ENCODE measurements at places on chromosomes 5 and 9.

GRCh38 chr5:142506756-142507155, 179.1 kb downstream of the FGF1 start:
- DNase-seq: peak; percentile 40

DNA sequence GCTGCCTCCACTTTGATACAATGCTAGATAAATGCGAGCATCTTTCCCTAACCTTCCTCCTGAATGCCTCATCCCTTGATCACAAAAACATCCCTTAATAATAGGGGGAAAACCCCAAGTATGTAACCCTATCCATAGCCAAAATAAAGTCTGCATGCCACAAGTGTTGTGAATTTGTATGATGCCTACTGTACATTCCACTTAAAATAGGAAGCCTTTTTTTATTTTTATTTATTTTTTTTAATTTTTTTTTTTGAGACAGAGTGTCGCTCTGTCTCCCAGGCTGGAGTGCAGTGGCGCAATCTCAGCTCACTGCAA, 207.0 kb downstream of the AOPEP start:
- DNase-seq: no peak

DNA sequence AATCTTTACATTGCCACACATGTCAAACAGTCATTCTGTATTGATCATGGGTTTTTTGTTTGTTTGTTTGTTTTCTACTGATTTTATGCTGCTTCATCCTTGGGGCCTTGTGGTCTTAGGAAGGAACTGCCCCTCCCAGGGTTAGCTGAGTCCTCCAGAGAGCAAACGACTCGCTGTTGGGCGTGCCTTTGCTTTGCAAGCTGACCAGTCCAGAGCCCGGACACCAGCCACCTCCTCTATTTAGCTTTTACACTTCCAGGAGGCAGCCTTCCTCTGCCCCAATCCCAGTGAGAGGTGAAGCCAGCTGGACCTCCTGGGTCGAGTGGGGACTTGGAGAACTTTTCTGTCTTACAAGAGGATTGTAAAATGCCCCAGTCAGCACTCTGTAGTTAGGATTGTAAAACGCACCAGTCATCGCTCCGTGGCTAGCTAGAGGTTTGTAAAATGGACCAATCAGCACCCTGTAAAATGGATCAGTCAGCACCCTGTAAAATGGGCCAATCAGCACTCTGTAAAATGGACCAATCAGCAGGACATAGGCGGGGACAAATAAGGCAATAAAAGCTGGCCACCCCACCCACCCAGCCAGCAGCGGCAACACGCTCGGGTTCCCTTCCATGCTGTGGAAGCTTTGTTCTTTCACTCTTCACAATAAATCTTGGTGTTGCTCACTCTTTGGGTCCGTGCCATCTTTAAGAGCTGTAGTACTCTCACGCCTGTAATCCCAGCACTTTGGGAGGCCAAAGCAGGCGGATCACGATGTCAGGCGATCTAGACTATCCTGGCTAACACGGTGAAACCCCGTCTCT, 154.4 kb downstream of the ERCC6L2 start:
- no peak for DNase-seq

DNA sequence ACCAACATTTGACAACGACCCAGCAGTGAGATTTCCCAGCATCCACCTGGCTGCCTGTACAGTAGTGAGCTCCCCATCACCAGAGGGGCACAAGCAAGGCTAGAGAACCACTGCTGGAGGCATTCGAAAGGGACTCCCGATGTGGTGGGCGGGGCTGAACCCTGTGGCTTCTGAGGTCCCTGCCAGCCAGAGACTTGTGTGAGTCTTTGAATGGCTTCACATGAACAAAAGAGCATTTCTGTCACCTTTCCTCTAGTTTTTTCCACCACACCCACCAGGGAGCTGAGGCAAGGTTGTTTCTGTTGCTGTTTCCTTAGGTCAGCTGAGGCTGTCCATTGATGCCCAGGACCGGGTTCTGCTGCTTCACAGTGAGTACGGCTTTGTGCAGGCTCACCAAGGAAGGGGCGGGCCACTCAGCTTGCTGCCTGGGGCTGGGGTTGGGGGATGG, 15.7 kb downstream of the RGS3 start:
- no peak for DNase-seq

GRCh38 chr5:143889986-143890385, 78.0 kb downstream of the HMHB1 start:
- no peak for DNase-seq

DNA sequence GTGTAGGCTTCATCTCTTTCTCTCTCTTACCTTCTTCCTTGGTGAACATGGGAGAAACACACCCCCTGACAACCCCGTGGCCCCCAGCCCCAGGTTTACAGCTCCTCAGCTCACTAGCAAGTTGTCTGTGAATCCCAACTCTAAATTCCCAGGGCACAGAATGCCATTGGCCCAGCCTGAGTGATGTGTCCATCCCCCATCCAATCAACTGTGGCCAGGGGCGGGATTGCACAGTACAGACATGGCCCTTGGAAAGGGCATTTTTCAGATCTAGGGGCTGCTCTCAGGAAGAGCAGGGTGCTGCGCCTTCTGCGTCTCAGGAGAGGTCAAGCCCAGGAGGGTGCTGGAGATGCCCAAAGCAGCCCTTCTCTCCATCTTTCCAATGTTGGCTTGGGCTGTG, 48.2 kb upstream of the ASS1 start:
- no peak for DNase-seq

GRCh38 chr9:111949919-111950318, 53.3 kb downstream of the UGCG start:
- DNase-seq: no peak

DNA sequence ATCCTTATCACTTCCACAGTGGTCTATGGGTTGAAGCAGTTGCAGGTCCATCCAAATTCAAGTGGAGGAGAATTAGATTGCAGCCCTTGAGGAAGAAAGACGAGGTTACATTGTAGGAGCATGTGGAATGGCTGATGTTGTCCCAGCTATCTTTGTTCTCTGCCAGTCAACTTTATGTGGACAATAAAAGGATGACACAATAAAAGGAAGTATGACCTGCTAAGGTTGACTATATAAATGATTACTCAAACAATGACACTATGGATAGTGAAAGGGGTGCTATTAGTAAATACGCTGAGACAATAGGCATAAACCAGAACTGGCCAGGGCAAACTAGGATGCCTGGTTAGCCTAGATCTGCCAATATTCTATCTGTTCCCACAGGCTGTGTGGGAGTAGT, 12.8 kb upstream of the ZNF618 start:
- DNase-seq: no peak

GRCh38 chr9:98022447-98022846, 34.1 kb upstream of the NANS start:
- DNase-seq: no peak

Measured in MCF 10A (cell line).